Amniotic epithelial cell (primary cell): ENCODE measurements at places on chromosomes 3 and 15.

DNA sequence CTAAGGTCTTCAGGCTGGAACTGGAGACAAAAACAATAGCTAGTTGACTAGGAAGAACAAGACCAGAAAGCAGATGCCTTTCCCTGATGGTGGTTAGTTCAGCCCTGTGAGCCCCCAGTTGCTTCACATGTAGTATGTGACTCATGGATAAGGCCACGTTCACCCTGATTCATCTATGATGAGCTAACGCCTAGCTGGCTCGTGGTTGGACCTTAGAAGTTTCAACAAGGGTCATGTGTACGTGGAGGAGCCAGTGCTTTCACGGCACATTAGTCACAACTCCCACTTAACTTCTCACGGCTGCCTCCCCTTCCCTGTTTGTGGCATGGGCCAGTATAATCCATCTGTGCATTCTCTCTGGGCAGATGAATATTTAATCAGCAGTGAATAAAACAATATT lies 20.6 kb downstream of the COL8A1 start:
- peak; percentile 100 for DNase-seq

- DNase-seq = no peak
Observed at GRCh38 chr3:54932606-54933005, 4.7 kb upstream of the LRTM1 start.

DNA sequence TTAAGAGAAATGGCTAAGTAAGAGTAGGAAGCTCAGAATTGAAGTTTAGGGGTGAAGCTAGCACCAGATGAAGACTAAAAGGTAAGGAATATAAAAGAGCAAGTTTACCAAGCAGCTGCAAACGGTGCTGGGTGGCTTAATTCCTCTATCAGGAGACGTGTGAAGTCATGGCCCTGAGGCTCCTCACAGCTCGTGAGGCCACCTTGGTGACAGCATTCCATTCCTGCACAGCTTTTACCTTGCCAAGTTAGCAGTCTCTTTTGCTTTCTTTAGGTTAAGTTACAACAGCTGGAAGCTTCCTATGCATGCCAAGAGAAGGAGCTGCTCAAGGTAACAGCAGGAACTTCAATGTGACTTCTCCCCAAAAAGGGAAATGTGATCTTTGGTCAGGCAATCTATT lies 6.4 kb downstream of the TMCO5A start:
- DNase-seq = no peak

DNA sequence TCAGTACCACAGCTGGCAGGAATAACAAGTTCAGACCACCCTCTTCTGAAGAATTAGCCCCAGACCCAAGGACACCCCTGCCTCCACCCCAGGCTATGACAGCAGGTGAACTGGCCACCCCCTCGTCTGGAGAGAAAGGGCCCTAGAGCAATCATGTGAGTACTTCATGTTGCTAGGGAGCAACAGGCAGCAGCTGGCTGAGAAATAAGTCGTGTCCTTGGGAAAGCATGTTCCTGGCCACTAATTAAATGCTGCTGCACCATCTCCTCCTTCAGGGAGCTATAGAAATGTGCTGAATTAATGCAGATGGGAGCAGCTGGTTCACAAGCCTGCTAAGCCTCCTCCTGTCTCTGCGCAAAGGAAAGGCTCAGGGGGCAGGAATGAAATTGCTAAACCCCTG lies 31.5 kb downstream of the MRPS11 start:
- no peak for DNase-seq

DNA sequence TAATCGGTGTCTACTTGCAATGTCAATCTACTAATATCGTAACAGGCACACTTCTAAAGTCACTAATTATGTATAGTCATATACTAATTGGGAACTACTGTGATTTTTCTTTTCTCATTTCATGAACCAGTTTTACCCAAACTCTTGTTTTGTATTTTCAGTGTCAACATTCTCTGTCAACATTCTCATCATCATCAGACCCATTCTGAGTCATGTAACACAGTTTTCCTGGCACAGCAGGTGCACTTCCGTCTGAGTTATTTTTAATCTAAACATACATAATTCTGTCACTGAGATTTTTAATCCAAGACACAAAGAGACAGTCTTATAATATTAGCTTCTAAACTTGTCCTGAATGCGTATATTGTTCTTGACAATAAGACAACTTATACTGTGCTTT lies 205.1 kb upstream of the EIF1B start:
- no peak for DNase-seq

GRCh38 chr15:38671675-38672254 lies 107.2 kb upstream of the RASGRP1 start:
- peak; percentile 21 for DNase-seq

DNA sequence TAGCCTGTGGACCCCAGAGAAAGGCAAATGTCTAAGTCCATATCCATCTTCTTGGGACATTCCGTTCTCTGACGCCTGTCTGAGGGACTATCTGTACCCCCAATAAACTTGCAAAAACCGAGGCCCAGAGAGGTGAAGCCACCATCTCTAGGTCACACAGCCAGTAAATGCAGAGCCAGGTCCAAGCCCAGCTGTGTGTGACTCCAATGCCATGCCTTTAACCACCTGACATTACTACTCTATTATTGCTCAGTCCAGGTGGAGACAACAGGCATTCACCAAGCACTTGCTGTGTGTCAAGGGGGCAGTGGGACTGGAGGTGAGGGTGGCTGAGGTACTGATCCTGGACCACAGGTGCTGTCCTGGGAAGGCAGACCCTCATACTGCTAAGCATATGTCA lies 25.4 kb downstream of the CYP8B1 start:
- DNase-seq = no peak

GRCh38 chr15:60772395-60773120 lies 293.6 kb upstream of the ICE2 start:
- DNase-seq = peak; percentile 86

DNA sequence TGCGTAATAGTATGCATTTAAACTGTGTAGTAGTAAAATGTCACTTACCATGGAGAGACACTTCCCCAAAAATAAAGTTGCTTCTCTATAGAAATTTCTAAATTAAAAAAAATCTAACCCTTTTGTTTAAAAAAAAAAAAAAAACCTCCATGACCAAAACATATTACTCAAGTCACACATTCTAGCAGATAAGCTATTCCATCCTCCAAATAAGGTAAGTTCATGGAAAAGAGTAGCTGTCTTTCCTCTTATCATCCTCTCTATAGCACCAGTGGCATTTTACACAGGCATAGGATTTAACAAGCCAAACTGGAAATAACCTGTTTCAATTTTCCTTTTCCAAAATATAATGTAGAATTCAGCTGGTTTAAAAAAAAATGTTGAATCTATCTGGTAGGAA lies 57.4 kb downstream of the LRRFIP2 start:
- DNase-seq = no peak

- no peak for DNase-seq
Observed at GRCh38 chr3:126537730-126538281, 13.9 kb downstream of the CHST13 start.

GRCh38 chr3:52253314-52254304 lies 8.1 kb downstream of the PPM1M start:
- DNase-seq = peak; percentile 50
